ENCODE measurements at places on chromosomes 2 and 18. TPM values are rescaled to one million over a fixed set of nuclear protein-coding genes. Genes with fewer than 3 reads are reported as not detected.

Gene HRH4
- under 0.01 TPM for total RNA-seq

Gene DUSP2
- 0.94 TPM for total RNA-seq

Gene CAPN10
- 19.5 TPM for total RNA-seq

Gene PAX8
- 0.43 TPM for total RNA-seq

Gene DES
- total RNA-seq: 2.4 TPM

Gene MYL1
- total RNA-seq: not detected

Gene PRKAG3
- not detected for total RNA-seq

Gene TRIM43
- not detected for total RNA-seq

Gene HJURP
- 0.26 TPM for total RNA-seq

Gene IL36RN
- total RNA-seq: not detected

Gene UGT1A9
- not detected for total RNA-seq

Gene DQX1
- total RNA-seq: 0.16 TPM

Gene HSBP1L1
- 9.1 TPM for total RNA-seq

Gene CRYGC
- not detected for total RNA-seq

Gene FSHR
- under 0.01 TPM for total RNA-seq

Gene CHRNG
- total RNA-seq: not detected

Gene TUBB6
- total RNA-seq: 531 TPM

Gene DSG4
- not detected for total RNA-seq

Gene GPR39
- 0.86 TPM for total RNA-seq

Gene ACTG2
- 0.95 TPM for total RNA-seq

Gene CIDEA
- total RNA-seq: 0.63 TPM

Gene MROH2A
- total RNA-seq: not detected

Gene CCDC85A
- not detected for total RNA-seq

Gene KHK
- total RNA-seq: 0.32 TPM

Gene STK39
- 10.3 TPM for total RNA-seq

Gene QPCT
- 8.8 TPM for total RNA-seq

Gene TMEM163
- total RNA-seq: not detected

Gene TEX44
- total RNA-seq: not detected

Gene GAREM1
- total RNA-seq: 3.3 TPM

Gene CENPA
- total RNA-seq: 1.6 TPM

Gene ANO7
- total RNA-seq: 0.63 TPM

Gene SPR
- 27.9 TPM for total RNA-seq

Gene HOXD1
- total RNA-seq: not detected

Gene ASIC4
- total RNA-seq: 0.16 TPM

Gene NT5DC4
- not detected for total RNA-seq

Gene PJVK
- 3.3 TPM for total RNA-seq

Gene CYP1B1
- total RNA-seq: 76.6 TPM

Gene DLX1
- total RNA-seq: 1.4 TPM

All from bronchial smooth muscle cell (primary cell).